ENCODE measurements at places on chromosomes 13 and 19.

GRCh38 chr13:100156788-100157187, 67.9 kb downstream of the PCCA start:
- no peak for DNase-seq

DNA sequence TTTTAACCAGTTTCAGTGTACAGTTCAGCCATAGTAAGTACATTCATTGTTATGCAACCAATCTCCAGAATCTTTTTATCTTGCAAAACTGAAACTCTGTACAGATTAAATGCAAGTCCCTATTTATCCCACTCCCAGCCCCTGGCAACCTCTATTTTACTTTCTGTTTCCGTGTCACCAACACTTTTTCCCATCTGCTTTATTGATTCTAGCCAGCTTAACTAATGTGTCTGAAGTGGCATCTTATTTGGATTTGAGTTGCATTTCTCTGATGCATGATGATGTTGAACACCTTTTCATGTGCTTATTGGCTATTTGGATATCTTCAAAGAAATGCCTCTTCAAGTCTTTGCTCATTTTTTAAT, 18.9 kb downstream of the SPATA13 start:
- no peak for DNase-seq

GRCh38 chr13:94063096-94063495, 416.4 kb downstream of the DCT start:
- DNase-seq, result no peak

- DNase-seq, result no peak
These were observed 96.3 kb upstream of the GPR183 start for GRCh38 chr13:99403458-99403971.

- DNase-seq, result no peak
These were observed 497.5 kb downstream of the COG6 start for GRCh38 chr13:40152922-40153321.

DNA sequence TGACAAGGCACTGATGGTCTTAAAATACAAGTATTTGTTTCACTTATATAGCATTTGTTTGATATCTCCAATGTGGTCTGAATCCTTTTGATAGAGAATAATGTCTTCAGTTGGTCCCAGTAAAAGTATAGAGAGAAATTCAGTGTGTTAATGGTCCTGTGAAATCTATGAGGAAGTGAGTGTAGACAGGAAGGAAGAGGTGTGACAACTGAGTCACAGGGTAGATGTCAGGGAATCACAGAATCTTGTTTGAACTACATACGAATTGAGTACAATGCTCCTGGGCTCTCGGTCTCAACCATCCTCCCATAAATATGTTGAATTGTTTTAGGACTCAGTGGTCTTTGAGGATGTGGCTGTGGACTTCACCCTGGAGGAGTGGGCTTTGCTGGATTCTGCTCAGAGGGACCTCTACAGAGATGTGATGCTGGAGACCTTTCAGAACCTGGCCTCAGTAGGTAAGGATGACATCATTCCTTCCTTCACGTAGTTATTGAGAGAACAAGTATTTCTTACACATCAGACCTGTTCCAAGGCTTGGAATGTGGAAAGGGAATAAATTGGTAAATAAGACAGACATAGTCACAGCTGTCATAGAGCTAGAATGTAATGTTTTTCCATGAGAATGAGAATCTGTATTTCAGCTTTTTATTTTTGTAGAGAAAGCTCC, 9.1 kb downstream of the ZNF555 start:
- no peak for DNase-seq

DNA sequence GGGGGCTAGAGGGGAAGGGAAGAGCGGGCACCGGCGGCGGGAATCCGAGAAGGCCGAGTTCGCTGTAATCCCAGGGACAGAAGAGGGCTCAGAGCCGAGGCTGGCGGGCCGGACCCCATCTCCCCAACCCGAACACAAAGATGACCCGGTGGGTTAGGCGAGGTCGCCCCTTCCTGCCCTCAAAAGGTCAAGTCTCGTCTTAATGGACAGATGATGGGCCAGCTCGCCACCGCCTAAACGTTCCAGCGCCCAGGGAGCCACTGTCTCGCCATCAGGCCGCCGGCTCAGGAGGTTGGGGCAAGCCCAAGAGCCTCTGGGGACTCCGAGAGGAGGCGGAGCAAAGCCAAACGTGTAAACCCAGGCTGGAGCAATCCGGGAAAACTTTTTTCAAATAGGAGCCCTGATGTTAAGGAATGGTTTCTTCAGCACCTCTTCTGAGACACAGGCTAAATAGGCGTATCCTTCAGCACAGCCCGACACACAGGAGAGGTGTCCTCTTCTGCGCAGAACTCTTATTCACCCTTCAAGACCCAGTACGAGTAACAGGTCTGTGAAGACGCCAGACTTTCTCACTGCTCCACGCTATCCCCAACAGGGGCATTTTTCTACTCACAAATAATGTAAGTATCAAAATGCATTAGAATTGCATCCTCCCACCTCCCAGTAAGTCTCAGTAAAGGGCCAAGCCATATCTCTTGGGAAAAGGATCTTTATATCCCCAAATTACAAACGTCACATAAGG, 6.3 kb upstream of the POU4F1 start:
- DNase-seq, result peak; percentile 42

DNA sequence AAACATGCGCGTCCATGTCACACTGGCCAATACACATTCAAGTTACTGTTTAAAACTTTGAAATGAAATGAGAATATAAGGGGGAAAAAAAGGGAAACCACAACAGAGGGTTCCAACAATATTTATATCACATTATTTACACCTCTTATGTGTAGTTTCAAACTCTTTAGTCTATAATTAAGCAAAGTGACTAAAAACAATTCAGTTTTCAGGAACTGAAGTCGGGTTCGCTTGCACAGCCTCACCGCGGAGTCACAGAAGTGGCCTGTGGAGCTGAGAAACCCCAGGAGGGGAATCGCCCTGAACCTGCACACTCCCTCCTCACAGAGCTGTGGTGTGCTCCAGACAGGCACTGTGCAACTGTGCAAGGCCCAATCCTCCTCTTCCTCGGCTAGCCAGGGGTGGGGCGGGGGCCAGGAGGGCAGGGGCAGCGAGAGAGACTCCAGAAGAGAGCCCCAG, 75.9 kb downstream of the STK24 start:
- DNase-seq, result no peak

DNA sequence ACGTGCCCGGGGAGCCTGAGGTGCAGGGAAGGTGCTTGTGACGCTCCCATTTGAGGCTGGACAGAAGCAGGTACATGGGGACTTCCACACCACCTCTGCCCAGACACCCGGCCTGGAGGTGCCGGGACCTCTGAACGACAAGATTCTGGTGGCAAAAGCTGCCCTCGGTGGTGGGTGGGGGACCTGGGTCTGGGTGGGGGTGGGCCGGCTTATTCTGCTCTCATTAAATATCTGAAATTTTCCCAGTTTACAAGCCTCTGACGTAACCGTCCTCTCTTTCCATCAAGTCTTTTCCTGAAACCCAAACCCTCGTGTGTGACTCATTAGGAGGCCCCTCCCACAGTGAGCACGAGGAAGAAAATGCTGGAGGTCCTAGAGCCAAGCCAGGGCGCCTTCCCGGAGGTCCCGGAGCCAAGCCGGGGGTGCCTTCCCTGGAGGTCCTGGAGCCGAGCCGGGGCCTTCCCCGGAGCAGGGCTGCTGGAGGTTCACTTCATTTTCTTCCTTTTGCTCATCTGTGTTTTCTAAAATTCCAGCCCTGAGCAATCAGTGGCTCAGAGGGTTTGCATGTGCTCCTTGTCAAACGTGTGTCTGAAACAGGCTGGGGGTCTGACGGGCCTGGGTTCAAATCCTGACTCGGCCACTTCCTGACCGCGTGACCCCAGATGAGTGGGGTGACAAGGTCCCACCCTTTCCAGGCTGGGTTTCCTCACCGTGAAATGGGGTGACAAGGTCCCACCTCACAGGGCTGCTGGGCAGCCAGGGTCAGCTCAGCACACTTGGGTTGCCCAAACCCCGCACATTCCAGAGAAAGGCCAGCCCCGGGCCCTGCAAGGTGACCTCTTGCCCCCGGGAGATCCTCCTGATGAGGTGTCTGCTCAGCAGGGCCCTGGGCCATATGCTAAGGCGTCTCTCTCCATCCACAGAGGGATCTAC, 10.0 kb downstream of the CFD start:
- no peak for DNase-seq

DNA sequence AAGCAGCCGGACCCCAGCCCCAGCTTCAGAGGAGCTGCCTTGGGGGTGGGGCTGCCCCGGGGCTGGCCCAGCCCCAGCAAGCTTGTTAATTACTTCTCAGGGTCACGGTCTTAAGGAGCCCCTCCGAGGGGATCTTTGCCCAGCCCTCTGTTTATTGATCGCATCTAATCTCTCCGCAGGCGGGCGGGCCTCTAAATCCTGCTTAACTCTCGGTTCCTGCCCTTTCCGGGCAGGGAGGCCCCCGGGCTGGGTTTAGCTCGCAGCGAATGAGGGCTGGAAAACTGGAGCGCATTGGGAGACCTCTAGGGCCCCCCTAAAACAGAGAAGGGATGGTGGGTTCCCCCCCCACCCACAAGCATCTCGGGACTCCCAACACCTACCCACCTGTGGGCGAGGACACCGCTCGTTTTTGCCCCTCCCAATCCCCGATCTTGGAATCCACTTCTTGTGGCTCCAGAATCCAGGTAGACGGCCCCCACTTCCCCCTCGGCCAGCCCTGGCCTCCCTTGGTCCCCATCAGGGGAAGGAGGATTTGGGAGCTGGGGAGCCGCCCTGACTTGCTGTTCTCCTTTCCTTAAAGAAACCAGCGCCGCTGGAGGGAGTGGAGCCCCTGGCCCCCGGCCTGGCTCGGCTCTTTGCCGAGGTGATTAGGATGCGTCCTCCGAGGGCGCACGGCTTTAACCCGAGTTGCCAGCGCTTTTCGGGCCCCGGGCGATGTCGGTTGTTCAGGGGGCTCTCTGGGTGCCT, 59.5 kb upstream of the ADGRL1 start:
- DNase-seq, result no peak

GRCh38 chr19:7461841-7462629, 26.8 kb downstream of the PEX11G start:
- DNase-seq, result no peak

- DNase-seq, result no peak
These were observed 27.7 kb downstream of the ZNF844 start for GRCh38 chr19:12092065-12092867.

DNA sequence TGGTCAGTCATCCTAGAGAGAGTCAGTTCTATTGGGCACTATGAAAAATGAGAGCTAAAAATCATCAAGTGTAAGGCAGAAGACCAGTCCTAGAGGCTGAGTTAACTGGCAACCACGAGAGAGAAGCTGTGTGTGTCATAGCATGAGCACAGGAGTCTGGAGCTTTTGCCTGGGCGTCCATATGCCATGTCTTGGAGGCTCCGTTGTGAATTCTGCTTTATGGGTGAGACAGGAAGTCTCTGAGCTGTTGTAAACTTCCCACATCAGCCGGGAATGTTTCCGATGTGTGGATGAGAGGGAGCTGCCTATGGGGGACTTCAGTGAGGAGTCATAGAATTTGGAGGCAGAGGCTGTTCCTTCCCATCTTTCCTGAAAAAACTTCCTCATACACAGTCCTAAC, 120.0 kb downstream of the ITGBL1 start:
- DNase-seq, result no peak

DNA sequence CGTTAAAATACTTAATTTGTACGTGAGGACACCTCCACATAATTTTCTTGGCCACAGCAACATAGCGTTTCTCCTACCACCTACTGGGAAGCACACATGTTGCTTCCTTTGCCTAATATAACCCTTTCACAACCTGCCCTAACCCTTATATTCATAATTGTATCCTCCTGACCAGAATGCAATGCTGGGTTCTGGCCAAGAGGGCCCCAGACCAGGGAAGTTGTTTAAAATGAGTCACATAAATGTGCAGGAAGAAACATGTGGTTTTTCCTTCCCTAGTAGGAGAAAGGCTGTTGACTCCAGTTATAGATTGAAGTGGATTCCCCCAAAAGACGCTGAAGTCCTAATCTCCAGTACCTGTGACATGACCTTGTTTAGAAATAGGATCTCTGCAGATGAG, 187.3 kb downstream of the NUFIP1 start:
- no peak for DNase-seq

DNA sequence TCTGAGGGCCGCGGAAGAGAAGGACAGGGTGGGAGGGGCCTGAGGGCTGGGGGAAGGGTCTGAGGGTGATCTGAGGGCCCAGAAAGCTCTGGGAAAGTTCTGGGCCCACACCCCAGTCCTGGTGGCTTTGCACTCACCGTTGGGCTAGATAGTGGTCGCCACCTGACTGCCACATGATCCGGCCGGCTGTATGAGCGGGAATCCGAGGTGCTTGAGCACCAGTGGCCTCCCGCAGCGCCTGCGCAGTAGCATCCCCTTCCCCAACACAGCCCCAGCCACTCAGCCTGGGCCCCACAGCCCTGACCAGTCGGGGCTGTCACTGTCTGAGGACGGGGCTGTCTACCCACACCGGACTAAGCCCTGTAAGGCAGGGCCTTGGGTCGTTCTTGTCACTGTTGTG, 15.0 kb downstream of the PRODH2 start:
- DNase-seq, result no peak

- DNase-seq, result no peak
These were observed 324.0 kb upstream of the SPRY2 start for GRCh38 chr13:80664950-80665349.

- no peak for DNase-seq
These were observed 1.1 kb downstream of the INSR start for GRCh38 chr19:7292950-7293761.

GRCh38 chr13:97339019-97339987, 94.7 kb upstream of the RAP2A start:
- DNase-seq, result no peak

GRCh38 chr13:94896238-94896637, 183.9 kb upstream of the SOX21 start:
- no peak for DNase-seq

- DNase-seq, result no peak
These were observed 69.8 kb downstream of the OLFM4 start for GRCh38 chr13:53098455-53098854.

GRCh38 chr13:74062933-74063332, 71.3 kb downstream of the KLF12 start:
- DNase-seq, result no peak

DNA sequence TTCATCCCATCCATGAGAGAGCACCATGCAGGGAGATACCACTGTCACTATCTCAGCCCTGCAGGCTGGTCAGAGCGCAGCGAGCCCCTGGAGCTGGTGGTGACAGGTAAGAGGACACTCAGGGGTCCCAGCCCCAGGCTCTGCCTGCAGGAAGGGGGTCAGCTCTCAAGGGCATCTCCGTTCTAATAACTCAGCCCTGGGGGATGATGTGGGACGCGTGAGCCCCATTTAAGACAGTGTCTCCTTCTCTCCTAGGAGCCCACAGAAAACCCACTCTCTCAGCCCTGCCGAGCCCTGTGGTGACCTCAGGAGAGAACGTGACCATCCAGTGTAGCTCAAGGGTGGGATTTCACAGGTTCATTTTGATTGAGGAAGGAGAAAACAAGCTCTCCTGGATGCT, 15.5 kb upstream of the KIR3DL3 start:
- DNase-seq, result no peak

- no peak for DNase-seq
These were observed 597.7 kb downstream of the GPC6 start for GRCh38 chr13:93824286-93824685.

- no peak for DNase-seq
These were observed 537.3 kb downstream of the SUCLA2 start for GRCh38 chr13:47463726-47464125.

DNA sequence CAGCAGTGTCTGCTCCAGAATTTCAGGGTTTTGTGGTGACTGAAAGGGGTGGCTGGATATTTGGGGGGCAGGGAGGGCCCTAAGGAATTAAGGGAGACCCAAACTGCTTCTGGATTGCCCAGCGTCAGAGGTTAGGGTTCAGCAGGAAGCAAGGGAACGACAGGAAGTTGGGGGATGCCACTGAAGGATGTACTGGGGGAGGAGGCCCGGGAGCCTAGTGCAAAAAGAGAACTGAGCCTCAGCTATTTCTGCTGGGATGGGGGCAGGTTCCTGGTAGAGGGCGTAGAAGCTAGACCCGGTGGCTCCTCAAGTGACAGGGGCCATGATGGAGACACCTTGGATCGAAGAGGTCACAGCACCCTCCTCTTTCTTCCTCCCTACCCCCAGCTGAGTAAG, 1.1 kb downstream of the CYP2S1 start:
- no peak for DNase-seq
